Cerebellar nuclear complex (tissue), 1 donor: ENCODE measurements at places on chromosomes 2 and 18.

DNA sequence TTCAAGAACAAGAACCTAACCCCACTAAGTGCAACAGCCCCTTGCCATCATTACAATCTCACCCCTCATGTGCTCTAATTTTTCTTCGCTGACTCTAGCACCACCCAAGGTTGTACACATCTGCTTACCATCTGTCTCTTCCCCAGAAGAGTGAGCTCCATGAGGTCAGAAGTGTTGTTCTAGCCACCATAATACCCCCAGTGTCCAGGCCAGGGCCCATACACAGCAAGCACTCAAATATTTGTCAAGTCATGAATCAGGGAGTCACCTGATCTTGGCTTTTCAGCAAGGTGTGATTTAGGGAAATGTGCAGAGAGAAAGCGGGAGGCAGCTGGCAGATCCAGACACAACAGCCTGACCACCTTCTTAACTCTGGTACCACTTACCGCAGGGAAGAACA is 5.7 kb downstream of the ERCC3 start:
- no peak for DNase-seq

DNA sequence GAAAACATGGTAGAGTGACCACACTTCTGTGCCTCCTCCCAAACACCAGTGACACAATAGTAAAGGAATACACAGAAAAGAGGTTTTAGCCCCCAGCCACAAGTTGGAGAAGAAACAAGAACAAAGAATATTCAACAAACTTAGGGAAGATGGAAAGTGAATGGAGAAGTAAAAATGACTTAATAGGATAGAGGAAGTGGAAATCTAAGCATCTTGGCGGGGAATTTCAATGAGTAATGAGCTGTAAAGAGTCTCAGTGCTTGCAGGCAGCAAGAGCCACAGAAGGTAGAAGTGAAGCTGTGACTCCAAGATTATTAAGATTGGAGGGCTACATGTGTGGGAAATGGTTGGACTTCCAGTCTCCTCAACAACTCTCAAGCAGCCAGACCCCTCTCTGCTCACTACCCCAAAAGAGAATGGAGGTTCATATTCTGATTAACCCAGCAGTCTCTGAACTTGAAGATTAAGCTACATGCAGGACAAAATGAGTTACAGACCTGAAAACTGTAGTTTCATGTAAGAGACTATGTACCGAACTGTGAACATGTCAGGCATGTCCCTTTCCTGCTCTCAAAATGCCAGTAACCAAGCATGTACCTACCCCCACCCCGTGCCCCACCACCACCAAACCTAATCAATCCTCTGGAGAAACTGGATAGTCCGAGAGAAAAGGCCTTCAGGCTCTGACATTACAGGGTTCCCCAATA is 16.9 kb upstream of the HNRNPLL start:
- no peak for DNase-seq

DNA sequence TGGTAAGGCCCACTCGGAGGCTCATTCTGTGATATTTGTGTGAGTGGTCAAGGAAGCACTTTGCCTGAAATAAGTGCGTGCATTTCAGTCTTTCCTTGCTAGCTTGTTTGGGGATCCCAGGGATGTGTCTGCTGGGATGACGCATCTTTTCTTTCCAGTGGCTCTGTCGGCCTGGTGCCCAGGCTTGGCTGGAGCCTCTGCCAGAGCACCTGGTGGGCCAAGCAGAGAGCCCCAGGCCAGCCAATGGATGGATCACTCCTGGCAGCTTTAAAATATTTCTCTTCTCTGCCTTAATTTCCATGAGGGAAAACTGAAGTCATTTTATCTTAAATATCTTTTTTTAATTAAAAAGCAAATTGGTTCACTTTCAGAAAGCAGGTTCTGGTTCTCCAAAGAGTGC is 501.8 kb upstream of the HS6ST1 start:
- DNase-seq: no peak

- DNase-seq: no peak
Observed at GRCh38 chr18:59468821-59469220, 109.8 kb upstream of the LMAN1 start.
